ENCODE measurements at places on chromosomes 12 and 14.
A peak's percentile ranks its signal among the peaks of the same experiment; 100 is the strongest.

DNA sequence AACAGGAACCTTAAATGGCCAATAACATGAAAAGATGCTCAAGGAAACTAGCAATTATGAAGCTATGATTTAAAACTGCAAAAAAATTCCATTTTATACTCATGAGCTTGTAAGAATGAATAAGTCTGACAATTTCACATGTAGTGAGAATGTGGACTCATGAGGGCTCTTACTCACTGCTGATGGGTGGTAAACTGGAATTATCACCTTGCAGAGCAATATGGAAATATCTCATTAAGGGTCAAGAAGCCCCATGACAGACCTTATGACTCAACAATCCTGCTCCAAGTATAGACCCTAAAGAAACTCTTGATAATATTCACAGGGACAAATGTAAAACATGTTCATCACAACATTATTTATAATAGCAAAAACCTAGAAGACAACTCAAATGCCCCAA lies 23.5 kb upstream of the SMAGP start:
- DNase-seq: no peak

- no peak for DNase-seq
Measured at GRCh38 chr14:68653804-68654203, 139.1 kb downstream of the ZFP36L1 start.

DNA sequence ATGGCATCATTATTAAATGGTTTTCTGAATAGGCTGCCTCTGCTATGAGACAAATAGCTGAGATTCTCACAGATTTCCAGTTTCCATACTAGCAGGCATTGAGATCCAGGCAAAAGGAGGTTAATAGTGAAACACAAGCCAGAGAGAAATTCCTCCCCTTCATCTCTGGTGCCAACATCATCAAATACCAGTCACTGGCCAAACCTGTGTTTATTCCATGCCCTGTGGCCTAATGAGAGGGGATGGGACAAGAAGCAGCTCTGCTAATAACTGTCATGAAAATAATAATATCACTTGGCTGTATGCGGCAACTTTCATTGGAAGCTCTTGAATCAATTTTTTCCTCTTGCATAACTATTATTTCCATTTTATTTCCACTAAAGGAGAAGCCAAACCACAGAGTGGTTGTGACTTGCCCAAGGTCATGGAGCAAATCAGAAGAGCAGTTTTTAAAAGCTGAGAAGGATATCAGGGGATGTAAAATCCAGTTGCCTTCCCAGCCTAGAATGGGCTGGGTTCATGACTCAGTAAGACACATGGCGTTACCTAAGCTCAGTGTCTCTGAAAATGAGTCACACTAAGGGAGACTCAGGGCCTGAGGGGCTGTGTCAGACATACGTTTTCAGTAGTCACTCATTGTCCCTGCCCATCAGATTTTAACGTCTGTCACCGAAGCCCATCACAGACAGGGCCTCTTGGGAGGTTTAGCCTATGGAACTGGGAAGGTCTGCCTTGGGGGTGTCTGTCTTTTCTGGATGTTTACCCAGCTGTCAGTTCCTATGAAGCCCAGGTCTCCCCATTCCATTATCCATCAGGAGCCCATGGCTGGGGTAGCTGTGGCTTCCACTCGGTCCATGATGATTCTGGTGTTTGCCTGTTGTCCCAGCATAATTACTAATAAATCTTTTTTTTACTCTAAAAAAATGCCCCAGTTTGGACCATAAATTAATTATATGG lies 208.8 kb upstream of the EEA1 start:
- DNase-seq: no peak

GRCh38 chr12:29073631-29074239 lies 75.3 kb upstream of the FAR2 start:
- no peak for DNase-seq

DNA sequence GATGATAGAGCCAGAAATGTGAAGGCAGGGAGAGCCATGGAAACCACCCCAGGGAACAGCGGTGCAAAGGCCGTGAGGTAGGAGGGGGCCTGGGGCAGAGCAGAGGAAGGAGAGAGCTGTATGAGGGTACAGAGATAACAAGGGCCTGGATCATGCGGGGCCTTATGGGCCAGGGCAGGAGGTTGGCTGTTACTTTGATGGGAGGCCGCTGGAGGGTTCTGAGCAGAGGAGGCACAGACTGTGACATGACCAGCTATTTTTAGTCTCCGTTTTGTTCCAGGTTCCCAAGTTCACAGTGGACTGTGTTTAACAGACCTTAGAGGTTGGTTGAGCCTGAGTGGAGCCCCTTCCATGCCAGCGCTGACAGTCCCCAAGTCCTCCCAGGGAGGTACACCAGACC lies 118.6 kb downstream of the GCH1 start:
- no peak for DNase-seq

DNA sequence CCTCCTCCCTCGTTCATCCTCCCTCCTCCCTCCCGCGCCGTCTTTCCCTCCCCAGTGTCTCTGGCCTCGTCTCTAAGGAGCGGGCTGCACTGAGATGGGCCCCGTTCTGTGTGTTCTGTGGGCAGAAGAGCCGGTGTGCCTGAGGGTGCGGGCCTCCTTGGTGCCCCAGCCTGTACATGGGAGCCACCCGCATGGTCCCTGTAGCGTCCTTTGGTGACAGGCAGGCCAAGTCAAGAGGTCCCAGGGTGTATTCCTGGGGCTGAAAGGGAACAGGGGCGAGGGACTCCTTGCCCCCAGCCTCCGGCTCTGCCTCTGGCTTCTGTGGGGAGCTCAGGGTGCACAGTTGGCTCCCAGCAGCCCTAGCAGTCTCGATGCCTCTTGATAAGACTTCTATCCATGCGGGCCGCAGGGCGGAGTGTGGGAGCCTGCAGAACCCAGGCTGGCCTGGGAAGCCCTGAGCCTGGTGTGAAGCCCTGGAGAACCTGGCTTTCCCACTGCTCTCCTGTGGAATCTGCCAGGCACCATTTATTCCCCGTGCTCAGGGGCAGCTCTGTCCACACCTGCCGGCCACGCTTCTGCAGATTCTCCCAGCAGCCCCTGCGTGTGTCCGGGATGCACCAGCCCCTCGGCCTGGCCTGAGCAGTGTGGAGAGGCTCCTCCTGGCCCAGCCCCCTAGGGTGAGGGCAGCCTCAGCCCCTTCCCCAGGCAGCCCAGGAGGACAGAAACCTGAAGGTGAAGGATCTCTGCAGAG lies 181.3 kb downstream of the KIF26A start:
- no peak for DNase-seq

DNA sequence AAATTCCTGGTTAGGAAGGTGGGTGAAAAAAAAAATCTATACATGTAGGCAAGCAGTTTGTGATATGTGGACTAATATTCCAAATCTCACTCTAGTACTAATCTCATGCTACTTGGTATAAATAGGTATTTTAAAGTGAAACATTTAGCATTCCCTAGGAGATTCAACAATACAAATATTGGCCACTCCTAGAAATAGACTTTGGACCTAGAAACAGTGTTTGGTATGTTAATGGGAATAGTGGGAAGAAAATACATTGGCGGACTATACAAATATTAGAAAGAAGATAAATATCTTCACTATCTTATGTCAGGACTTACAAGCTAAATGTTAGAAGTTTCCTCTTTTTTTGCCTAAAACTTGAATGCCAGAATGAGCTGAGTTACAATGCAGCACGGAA lies 28.2 kb downstream of the HIGD1C start:
- DNase-seq: no peak

- no peak for DNase-seq
Measured at GRCh38 chr12:94973221-94973620, 30.3 kb downstream of the NDUFA12 start.

- no peak for DNase-seq
Measured at GRCh38 chr12:52539083-52539820, 13.7 kb downstream of the KRT71 start.

GRCh38 chr14:19930617-19931016 lies at the start of gene OR4K1:
Gene OR4K1, plus strand, starts transcription at chr14:19930917. Its CDS starts 4,750 bp downstream, at chr14:19935667.
- DNase-seq: no peak

GRCh38 chr14:84403585-84403984 lies 1126.4 kb upstream of the FLRT2 start:
- no peak for DNase-seq

DNA sequence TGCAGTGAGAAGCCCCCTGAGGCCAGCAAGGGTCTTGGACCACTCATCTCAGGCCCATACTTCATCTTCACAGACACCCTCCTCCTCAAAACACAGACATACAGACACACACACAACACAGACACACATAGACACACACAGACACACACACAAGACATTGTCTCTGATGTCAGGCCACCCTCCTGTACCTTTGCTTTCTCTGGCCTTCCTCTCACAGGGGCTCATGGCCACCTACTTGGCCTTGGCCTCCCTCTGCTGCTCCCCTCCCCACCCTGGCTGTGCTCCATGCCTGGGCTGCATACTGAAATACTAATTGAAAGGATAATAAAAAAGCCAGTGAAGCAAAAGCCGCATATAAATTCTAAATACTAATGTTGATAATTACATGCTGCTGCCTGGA lies 1.6 kb upstream of the SYNDIG1L start:
- no peak for DNase-seq

DNA sequence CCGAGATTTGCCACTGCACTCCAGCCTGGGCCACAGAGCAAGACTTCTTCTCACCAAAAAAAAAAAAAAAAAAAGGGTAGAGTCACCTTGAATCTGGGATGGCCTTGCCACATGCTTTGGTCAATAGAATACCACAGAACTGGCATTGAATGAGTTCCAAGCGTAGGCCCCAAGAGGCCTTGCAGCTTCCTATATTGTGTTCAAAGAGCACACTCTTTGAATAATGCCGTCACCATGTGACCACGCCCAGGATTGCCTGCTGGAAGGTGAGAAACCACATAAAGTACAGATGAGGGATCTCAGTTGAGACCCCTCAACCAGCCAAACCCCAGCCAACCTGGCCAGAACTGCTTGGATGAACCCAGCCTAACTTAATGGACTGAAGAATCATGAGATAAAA lies 239.2 kb upstream of the AMIGO2 start:
- DNase-seq: no peak

DNA sequence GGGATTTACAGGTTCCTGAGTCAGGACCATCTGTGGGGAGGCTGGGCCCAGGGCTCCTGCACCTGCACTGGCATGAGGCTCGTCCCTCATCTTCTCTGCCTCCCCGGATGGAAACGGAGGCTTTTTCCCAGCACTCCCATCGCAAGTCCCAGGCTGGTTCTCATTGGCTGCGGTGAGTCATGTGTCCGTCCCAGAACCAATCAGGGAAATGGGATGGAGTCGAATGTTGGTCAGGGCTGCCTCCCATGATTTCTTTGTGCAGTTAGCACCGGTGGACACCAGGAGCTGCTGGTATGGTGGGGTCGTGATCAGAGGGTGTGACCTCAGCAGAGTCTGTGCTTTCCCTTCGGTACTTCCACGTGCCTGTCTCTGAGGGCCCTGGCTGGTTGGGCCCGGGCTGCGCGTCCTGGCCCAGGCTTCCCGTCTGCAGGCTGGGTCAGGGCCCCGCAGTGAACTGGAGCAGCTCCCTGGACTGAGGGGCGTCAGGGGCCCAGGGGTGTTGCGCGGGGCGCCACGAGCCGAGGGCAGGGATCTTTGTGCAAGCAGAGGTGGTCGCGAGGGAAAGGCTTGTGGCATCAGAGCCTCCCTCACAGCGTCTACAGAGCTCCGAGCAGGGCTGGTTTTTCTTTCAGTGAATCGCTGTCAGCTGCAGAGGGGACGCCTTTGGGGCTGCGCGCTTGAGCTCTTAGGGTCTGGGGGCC lies 168.1 kb downstream of the ADGRD1 start:
- no peak for DNase-seq

DNA sequence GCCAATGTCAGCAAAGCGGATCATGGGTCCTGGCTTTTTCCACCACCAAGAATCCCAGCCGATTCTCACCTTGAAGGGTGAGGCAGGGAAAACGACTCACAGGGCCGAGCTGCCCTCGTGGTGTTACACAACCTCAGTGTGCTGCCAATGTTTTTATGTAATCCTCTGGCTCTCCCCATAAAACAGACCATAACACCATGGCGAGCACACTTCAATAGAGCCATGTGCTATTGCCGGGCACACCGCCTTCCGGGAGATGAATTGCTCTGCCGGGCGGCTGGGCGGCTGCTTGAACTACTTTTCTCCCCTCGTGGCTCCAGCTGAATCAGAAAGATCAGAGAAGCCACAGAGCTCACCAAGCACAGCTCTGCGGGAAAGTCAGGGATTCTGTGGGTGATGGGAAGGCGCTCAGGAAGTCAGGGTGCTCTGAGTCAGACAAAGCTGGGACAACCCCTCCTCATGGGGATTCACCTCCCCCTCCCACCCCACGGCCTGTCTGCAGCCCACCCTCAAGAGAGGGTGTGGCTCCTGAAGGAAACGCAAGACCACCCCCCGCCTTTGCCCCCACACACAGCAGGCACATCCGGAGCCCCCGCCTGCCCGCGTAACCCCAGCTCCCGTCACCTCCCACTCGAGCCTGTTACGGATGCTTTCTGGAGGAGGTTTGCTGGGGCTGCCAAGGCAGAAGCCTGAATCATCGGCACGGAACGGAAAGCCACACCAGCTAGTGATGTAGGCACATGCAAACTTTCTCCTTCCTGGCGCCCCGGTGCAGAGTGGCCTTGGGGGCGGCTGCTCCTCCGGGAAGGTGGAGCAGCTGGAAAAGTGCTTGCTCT lies 1.8 kb downstream of the GALNT9 start:
- DNase-seq: peak; percentile 22

GRCh38 chr14:90547968-90548367 lies 151.1 kb downstream of the CALM1 start:
- no peak for DNase-seq

DNA sequence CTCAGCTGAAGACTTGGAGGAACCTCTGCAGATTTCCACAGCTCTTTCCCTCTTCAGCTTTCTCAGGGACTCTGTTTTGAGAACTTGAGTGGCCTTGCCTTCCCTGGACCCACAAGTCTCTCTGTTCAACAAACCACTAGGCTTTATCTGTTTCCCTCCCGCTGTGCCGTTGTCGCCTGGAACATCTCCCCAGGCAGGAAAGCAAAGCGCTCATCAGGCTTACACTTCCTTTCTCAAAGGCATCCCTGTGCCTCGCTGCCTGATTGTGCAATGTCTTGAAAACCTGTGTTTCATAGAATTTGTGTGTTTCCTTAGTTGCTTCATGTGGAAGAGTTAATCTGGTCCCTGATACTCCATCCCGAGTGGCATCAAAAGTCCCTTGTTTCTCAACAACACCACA lies 64.1 kb downstream of the PPM1A start:
- DNase-seq: no peak

DNA sequence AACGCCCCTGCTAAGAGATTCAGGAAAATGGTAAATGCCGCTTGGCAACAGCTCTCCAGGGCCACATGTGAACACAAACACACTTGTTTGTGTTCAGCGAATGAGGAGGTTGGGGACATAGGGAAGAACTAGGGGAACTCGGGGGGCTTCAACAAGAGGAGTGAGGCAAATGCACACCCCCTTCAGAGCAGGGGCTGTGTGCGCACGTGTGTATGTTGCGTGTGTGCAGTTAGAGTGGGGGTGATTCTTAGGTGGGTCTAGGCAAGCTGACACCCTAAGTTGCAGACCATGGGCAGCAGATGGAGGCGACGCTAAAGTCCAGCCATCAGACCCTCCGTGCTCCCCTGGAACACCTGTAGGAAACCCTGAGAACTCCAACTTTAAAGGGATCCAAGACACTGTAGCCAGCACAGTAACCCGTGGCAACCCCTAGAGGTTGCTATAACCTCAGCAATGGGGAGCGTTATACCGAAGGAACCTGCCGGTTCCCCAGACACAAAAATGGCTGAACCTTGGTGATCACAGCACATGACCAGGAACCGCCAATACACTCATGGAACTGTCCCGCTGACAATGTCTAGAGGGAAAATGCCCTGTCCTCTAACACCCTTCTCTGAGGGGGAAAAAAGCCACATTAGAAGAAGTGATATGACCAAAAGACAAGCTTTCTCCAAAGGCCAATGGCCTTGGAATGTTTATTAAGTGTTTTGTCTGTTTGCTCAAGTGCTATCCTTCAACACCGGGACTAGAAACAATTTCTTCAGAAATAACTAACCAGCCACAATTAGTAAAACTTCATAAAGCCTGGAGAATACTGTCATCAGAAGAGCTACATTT lies 86.5 kb upstream of the CEP83 start:
- no peak for DNase-seq

Data from stimulated activated CD8-positive, alpha-beta memory T cell treated with anti-CD3 and anti-CD28 coated beads, Interleukin-7, amount 100 ng/mL, for 24 hours (primary cell).